ENCODE measurements at places on chromosomes 7 and 10.

DNA sequence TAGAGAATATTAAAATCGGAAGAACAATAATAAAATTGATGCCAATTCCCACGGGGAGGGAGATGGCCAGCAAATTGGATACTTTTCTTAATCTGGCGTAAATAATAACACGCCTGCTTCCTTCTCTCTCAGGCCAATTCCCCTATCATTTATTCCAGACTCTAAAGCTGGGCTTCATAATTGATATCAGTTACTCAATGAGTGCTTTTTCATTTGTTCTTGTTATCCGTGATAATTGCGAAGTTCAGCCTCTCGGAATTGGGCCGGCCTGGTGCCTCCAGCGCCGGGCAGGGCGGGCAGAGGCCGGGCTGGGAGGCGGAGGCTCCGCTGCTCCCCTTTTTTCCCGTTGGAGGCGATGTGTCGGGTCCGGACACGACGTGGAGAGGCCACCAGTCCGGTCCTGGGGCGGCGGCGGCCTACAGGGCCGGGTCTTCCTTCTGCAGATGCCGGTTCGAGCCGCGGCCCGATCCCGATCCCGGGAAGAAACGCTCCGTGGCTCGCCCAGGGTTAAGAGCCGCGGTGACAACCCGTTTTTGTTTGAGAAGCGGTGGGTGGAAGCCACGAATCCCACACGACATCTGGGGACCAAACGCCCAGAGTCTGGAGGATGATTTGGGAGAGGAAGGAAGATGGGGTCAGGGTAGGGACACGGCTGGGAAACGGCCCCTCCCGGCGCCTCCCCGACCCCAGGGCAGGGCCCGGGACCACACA, 13.6 kb downstream of the UNCX start:
- DNase-seq = no peak

DNA sequence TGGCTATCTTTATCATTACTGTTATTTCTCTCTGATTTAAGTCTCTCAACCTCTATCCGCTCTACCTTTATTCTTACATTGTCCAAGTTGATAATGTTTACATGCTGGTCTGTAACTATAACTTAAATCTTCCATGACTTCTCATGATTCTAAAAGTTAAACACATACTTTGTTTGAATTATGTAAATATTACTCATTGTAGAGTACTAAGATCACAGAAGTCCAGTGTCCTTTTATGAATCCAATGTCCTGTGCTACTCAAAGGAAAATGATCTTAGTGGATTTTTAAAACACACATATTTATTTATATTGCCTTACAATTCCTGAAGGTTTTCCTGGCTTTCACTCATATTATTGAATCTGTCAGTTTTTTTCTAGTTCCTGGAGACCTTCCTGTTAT, 70.9 kb downstream of the BBS9 start:
- DNase-seq = no peak

DNA sequence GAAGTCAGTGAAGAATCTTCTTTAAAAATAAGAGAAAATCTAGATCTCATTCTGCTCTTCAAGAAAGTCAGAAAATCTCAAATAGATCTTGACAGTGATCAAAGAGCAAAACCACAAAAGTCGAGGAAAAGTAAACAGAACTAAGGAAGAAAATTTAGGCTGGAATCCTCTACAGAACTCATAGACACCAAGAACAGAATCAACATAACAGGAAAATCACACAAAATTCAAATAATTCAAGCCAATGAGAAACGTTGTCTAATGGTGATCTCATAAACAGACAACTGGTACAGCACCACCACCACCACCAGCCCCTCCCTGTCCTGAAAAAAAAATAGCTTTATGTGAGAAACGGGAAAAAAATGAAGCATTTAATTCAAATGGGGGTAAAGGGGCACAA, 6.9 kb downstream of the ITGB1 start:
- DNase-seq = no peak

- DNase-seq = no peak
These were observed 22.9 kb downstream of the CRHR2 start for GRCh38 chr7:30659312-30659711.

- DNase-seq = no peak
These were observed 7.6 kb upstream of the ADCYAP1R1 start for GRCh38 chr7:31044529-31044928.

DNA sequence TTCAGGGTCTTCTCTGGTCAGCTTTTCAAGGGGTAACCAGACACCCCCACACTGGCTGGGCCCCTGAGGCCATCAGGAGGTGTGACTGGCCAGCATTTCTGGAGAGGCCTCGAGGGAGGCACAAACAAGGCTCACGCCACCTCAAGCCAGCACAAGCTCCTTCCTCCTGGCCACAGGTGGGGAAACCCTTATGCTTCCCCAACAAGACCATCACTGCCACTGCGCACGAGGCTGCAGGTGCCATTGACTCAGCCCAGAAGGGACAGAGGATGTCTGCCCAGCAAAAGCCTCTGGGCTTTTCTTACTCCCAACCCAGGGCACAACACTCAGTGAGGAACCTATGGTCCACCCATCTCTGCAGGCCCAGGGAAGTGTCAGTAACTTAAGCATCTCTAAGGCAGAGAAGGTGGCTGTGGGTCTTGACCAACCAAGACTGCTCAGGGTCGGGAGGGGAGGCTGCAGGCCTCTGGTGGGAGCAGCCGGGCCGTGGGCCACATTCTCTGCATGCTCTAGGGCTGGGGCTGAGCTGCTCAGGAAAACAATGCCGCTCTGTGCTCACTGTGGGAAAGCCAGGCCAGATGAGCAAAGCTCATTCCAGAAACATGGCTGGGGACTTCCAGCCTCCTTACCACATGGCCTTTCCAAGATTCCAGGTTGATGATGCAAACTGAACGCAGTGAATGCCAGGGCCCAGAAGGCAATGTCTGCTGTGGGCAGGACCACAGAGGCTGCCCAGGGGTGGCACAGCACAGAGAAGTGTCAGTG, 24.2 kb upstream of the RASSF4 start:
- DNase-seq = no peak

GRCh38 chr10:123222832-123223231, 68.6 kb downstream of the BUB3 start:
- DNase-seq = no peak

GRCh38 chr10:98331885-98332284, 63.9 kb upstream of the LOXL4 start:
- DNase-seq = no peak

DNA sequence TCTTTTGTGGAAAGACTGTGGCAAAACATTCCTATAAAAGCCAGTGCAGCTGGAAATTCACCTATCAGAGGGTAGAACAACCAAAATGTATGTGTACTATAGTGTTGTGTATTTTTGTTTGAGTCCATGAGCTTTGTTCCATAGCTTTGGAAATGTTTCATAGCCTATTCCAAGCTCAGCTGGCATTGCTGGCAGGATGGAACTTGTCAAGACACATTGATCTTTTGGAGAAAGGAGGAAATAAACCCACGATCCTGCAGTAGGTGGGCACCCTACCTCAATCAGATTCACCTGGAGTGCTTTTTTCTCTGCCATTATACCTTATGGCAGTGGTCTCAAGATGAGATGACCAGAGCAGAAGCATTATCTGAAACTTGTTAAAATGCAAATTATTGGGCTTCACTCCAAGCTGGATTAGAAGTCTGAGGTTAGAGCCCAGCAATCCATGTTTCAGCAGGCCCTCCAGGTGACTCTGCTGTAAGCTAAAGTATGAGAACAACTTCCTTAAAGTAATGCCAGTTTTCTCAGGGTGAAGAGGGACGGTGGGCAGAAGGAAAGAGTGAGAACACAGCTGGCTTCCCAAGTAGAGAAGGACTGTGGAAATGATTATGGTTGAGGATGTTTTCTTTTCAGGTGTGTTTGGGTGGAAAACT, 30.3 kb upstream of the CDK1 start:
- DNase-seq = no peak

- DNase-seq = no peak
These were observed 116.1 kb downstream of the POM121L12 start for GRCh38 chr7:53151496-53151895.

DNA sequence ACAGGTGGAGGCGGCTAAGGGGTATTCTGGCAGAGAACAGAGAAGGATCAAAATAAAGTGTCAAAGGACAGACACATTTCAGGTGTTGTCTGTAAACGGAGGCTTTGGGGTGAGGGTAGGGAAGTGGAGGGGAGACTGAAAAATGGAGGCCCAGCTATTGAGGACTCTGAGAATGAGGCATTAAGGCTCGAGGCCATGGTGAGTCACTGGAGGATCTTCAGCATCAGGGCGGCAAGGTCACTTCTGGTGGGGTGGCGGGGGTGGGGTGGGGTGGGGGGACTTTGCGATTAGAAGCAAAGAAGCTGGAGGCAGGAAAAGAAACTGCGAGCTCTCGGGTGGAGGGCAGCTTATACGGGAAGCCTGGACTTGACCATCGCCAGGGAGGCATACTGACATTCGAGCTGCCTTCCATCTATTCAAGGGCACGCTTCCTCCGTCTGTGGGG, 58.4 kb upstream of the PCGF5 start:
- DNase-seq = peak; percentile 2

- no peak for DNase-seq
These were observed 202.8 kb downstream of the IPMK start for GRCh38 chr10:58064714-58065528.

GRCh38 chr7:44603193-44603592, 3.2 kb upstream of the OGDH start:
- no peak for DNase-seq

DNA sequence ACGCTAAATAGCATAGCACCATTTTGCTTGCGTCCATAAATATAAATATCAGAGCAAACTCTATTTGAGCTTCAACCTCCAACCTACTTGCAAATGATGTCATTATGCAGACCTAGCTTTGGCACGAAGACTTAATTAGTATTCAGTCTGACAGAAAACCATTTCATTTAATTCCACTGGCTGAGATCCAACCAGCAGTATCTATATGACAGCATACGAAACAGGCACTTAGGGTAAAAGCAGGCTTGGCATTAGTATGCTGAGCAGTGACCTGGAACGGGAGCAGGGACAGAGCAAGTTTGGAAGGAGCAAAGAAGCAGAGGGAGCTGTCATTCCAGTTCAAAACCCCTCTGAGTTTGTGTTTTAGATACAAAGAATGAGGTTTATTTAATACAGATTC, 312.5 kb upstream of the CHRM2 start:
- no peak for DNase-seq

DNA sequence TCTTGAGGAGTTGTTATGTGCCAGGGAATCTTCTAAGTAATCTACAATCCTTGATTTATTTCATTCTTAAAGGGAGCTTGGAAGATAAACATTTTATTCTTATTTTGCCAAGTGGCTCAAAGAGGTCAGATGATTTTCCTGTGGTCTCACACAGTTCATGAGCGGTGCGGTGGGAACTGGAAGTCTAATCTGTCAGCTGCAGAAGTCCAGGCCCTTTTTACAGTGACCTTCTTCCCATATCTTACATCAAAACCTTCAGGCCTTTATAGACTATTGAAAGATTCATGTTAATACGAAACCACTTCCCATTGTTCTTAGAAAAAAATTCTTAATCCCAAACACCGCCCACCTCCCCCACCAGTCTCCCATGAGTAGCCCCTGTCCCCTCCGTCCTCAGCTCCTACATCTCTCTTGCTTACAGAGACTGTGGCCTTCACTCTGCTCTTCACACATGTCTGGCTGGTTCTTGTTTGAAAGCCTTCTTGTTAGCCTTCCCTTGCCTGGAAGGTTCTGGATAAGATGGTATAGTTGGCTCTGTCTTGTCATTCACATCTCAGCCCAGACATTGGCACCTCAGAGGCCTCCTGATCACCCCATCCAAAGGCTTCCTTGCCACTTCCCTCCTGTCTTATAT, 61.5 kb downstream of the ITGA8 start:
- DNase-seq = no peak

- no peak for DNase-seq
These were observed 182.0 kb downstream of the TCERG1L start for GRCh38 chr10:131129544-131129943.

DNA sequence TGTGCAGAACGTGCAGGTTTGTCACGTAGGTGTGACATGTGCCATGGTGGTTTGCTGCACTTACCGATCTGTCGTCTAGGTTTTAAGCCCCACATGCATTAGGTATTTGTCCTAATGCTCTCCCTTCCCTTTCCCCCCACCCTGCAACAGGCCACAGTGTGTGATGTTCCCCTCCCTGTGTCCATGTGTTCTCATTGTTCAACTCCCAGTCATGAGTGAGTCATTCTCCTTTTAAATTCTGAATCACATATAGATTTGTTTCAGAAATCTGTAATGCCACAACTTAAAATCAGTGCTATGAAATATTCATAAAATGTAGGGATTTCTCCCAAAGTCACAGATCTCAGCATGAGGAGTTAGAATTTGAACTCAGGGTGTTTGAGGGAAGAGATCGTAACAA, 552.5 kb upstream of the MBL2 start:
- no peak for DNase-seq

DNA sequence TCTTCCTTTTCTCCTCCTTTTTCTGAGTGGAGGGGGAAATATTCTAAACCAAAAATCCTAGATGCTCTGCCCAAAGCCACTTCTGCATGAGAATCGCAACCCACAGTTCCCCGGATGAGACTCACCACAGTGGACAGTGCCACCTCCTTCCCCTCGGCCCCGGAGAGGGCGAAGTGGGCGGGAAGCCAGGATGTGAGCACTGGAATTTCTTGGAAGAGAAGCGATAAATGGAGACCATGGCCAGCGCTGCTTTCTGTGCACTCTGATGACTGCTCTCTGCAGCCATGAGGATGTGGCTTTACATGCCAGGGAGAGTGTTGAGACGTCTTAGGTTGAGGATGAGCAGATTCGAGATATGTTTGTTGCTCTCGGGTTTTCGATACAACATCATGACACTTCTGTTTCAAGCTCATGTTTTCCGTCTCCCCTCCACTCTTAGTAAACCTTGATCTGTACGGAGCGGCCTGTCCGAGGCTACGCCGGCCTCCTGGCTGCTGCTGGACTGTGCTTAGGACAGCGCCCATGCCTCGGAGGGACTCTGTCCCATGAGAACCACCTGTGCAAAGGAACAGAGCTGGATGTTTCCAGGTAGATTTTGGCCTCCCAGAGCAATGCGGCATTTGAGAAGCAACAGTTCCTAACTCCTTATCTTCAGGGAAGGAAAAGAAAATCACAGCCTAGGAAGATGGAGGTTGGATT, 414.6 kb upstream of the FOXK1 start:
- DNase-seq = no peak

- DNase-seq = no peak
These were observed 86.7 kb downstream of the VOPP1 start for GRCh38 chr7:55485501-55486191.

GRCh38 chr7:107528461-107528860, 35.3 kb downstream of the COG5 start:
- DNase-seq = no peak

Data from stimulated activated CD4-positive, alpha-beta T cell treated with anti-CD3 and anti-CD28 coated beads, Interleukin-1b, Interleukin-23, amount 100 ng/mL, for 1 hour (primary cell).